Epithelial cell of esophagus (primary cell): ENCODE measurements at places on chromosomes 7 and 10.

DNA sequence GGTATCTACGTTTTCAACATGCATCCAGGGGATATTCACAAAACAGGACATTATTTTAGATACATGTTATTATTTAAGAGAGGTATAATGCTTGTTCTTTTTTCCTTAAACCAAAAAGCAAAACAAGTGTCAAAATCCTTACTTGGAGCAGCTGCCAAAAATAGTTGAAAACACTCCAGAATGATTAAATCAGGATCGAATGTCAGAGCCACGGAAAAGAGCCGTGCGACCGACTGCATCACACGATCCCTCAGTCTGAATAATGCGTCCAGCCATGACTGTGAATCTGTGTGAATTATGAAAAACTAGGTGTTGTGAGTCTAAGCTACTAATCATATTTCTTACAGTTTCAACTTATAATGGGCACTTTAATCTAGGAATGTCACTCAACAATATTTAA lies 126.0 kb downstream of the PARD3 start:
- no peak for DNase-seq

DNA sequence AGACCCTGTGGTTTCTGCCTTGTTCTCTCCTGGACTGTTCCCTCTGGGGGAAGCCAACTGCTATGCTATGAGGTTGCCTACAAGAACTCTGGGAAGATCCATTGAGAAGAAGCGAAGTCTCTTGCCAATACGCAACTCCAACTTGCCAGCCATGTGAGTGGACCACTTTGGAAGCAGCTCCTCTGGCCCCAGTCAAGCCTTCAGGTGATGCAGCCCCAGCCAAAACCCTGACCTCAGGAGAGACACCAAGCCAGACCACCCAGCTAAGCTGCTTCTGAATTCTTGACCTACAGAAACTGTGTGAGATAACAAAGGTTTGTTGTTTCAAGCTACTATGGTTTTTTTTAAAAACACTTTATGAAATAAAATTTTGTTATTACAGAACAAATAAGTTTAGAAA lies 20.2 kb upstream of the MYL7 start:
- DNase-seq = no peak

DNA sequence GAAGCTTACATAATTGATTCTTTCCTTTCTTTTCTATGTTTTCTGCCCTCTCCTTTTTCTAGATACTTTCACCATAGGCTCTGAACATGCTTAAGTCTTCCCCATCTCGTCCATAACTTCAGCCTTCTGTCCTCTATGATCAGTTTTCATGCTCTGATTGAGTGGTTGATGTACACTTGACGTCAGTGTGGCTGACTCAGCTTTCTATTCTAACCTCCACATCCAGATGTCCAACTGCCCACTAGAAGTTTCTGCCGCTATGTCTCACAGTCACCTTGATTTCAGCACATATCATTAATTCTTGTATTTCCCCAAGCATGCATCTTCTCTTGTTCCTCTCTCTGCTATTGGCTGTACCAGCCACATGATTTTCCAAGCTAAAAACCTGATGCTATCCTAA lies 15.0 kb downstream of the CDK14 start:
- no peak for DNase-seq

- DNase-seq = no peak
Measured at GRCh38 chr7:50781381-50782293, 1.1 kb downstream of the GRB10 start.

DNA sequence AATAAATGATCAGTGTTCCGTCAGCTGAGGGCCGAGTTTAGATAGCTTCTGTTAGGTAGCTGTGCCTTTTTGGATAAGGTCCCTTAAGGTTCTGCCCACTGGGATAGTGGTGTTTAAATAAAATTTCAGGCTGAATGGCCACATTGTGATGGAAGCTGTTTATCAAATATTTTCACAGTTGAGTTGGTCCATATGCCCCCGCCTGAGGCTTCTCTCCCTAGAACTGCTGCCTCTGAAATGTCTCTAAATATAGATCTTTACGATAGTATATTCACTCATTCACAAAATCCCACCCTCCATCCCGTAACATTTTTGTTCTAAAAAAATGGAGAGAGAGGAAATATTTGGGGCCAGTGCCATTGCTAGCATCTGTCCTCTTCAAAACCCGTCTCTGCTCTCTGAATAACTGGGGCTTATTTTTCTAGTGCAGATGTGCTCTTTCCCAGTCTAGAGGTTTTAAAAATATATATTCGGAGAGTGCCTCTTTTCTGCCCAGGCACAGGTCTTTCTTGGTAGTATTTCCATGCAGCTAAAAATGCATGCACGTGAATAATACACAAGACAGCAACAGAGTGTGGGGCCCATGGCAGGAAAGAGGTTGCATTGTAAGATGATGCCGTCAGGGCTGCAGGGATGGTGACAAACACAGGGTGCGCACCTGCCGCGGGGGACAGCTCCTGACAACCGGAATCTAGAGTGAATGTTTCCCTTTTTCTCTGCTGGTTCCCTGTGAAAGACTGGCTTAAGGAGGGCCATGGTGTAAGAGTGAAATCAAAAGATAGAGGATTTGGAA lies 105.4 kb upstream of the BTBD16 start:
- DNase-seq = no peak

DNA sequence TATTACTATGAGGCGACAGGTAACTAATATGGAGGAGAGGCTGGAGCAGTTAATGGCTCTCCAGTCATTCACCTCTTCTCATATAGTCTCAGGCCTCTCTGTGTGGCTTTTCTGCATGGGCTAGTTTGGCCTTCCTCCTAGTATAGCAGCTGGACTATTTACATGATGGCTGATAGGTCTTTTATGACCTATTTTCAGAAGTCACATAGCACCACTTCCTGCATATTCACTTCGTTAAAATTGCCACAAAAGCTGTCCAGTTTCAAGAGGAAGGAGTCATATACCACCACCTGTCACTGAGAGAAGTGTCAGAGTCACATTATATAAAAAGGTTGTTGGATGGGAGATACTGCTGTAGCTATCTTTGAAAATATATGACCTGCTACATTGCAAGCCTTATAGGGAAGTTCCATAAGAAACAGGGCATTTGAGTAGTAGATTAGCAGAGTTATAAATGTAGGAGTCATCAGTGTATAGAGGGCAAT lies 8.0 kb upstream of the DMTF1 start:
- no peak for DNase-seq

- peak; percentile 93 for DNase-seq
Measured at GRCh38 chr7:3439333-3440030, 138.4 kb downstream of the SDK1 start.

GRCh38 chr10:29326299-29326698 lies 37.4 kb downstream of the LYZL1 start:
- DNase-seq = no peak

DNA sequence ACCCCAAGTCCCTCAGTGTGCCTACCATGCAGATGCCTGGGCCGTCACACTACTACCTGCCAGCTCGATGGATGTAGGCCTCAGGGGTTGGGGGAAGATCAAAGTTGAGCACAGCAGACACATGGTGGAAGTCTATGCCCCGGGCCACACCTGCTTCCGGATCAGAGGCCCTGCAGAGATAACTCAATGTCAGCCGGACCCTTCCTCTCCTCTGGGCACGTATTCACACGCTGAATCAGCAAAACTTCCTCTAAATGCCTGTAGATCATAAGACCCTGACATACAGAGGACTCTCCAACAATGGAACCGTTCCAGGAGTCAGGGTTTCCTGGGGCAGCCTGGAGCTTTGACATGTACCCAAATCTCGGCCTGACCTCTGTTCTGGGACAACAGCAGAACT lies 3.7 kb downstream of the DDX56 start:
- no peak for DNase-seq

DNA sequence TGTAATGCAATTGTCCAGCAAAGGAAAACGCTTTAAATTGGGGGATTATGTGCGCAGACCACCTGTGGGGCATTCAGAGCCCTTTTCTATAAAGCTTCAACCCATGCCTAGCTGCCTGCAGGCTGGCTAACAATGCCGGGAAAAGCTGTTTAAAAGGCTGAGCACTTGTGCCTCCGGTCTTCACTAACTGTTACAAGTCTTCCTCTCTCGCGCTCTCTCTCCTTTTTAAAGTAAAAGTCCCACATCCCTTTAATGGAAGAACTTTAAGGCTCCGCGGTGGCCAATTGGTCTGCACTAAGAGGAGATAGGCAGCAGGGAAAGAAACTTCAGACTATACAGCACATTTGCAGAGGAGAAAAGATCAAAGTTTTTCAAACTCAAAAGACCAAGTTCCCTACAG lies 4.6 kb downstream of the FZD8 start:
- no peak for DNase-seq

GRCh38 chr7:52547308-52547910 lies 488.0 kb upstream of the POM121L12 start:
- no peak for DNase-seq
